ENCODE measurements at places on chromosomes 6 and 20.

- peak; percentile 26 for DNase-seq
Observed at GRCh38 chr20:10111139-10111958, 76.6 kb downstream of the ANKEF1 start.

- DNase-seq, result no peak
Observed at GRCh38 chr6:52877168-52877567, 32.3 kb downstream of the GSTA3 start.

DNA sequence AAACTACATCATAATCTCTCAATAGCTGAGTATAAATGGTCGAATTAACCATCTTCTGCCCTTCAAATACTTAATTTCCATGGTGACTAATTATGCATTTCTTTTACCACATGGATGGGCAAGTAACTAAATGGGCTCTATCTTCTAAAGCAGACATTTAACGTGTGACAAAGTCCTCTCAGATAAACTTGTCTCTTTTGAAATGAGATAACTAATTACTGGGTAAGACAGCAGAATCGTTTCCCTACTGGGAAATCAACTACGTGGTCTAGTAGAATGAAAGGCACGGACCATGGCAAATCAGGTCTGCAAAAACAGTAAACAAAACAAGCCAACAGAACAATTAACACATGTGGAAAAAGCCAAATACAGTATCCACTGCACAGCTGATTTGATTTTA lies 137.7 kb downstream of the BACH2 start:
- DNase-seq, result no peak

- no peak for DNase-seq
Observed at GRCh38 chr20:32069711-32070110, 17.7 kb downstream of the HCK start.

DNA sequence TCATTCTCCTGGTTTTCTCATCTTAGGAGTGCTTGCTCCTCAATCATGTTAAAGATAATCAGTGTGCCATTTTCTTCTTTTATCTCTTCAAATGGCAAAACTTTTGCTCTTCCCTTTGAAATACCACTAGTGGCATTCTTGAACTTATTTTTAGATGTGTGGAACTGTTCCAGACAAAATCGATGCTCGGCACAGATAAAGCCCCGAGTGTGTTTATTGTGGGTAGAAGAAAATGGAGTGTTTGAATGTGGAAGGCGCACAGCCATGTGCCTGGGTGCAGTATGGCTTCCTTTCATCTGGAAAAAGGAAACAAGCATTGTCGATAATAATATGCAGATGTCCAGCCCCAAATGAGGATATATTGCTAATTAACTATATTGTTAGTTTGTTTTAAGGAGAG lies 42.4 kb downstream of the ISM1 start:
- DNase-seq, result no peak

DNA sequence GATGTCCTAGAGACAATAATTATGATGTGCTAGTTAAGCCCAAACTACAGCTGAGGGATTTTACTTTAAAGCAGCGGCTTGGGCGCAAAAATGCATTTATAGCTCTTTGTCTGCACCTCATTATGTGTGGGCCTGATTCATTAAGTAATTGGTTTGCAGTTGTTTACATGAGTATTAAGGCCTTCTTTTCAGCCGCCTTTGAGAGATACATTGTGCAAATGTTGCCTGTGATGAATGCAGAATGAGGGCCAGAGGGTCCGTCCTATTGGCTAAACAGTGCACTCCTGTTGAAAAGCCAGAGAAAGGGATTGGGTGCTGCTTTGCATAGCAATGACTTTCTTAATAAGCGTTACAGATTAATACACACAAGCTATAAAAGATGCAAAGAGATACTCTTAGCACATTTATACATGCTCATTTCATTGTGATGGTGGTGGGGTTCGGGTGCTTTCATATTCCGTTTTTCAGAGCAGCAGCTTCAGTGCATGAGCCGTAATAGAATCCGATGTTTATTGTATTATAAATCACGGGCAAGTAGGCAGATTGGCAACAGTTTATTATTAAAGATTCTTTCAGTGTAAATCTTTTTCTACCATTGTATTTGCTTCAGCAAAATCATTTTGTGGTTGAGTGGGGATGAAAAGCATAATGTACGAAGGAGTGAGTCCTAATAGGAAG lies 68.2 kb upstream of the XRN2 start:
- DNase-seq, result no peak

DNA sequence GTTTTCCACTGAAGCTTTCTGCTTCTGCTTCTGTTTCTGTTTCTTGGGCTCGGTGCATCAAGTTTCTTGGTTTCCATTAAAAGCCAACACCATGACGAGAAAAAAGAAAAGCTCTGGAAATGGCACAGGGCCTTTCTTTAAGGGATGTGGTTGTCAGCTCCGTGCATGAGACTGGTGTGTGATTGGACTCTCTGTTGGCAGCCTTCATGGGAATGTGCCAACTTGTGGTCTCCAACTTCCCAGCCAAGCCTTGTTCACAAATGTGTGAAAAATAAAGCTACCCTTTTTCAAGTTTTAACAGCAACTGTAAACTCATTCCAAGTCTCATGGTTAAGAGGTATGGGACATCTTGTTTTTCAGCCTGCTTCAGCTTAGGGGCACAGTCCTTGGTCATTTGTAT lies 68.7 kb upstream of the CST7 start:
- DNase-seq, result no peak

GRCh38 chr6:15553031-15553430 lies 109.8 kb downstream of the DTNBP1 start:
- DNase-seq, result no peak

- DNase-seq, result no peak
Observed at GRCh38 chr20:1569415-1569881, 11.9 kb upstream of the SIRPD start.

DNA sequence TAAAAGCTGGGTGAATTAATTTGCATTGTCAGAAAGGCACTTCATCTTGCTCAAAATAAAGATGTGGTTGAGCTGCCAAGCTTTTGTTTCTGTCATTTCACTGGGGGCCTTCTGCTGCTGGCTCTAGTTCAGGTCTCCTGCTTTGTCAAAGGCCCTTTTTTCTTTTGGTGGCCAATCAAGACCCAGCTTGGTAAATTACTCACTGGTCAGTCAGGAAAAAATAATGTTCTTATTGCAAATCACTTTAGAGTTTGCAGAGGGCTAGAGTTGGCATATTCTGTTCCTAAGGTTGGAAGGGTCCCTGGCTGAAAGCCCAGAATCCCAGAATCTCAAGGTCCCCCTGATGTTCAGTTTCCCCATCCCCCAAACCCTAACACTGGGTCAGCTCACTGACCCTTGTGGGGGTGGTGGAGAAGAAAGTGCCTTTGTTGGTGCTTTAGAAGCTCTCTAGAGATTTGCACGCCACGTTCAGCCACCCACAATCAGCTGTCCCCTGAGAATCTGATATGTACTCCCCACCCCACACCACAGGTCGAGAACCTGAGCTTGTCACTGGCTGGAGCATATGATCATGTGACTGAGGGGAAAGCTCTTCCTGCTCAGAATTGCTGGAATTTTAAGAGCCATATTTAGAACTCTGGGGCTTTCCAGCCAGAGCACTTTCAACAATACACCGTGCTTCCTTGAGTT lies 21.7 kb upstream of the BNIP5 start:
- DNase-seq, result no peak

DNA sequence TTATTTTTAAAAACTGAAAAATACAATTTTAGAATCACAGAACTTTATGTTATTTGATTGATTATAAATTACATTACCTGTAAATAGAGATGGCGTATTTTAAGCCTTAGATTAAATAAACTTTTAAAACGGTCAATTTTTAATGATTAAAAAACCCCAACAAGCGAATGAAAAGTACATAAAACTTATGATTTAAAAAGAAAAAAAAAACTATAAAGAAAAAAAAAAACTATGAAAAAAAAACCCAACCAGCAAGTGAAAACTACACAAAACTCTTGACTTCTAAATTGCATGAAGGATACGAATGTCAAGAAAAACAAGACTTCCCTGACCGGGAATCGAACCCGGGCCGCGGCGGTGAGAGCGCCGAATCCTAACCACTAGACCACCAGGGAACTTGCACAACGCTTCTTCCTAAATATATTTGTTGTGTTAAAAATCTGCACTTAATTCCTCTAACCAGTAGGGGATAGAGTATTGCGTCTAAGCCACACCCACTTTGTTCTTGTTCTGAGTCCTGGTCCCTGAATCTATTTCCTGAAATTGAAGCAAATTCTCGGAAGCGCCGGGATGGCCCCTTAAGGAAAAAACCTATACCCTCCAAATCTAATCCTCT lies 10.7 kb upstream of the NCOA7 start:
- DNase-seq, result peak; percentile 93

DNA sequence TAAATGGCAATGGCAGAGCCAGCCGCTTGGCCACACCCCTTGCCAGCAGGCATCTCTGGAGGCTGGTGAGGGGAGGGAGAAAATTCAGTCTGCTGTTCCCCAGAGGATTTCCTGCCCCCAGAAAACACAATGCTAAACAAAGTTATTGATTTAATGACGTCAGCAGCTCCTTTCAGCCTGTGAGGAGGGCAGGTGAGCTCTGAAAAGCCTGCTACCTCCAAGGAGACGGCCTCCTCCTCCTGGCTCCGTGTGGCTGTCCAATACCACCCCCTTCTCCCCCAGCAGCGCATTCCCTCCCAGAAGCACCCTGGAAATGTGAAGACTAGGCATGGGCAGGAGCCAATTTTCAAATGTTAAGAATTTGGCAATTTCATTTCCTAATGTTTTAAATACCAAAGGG lies 393.1 kb downstream of the ZFAND3 start:
- peak; percentile 82 for DNase-seq

DNA sequence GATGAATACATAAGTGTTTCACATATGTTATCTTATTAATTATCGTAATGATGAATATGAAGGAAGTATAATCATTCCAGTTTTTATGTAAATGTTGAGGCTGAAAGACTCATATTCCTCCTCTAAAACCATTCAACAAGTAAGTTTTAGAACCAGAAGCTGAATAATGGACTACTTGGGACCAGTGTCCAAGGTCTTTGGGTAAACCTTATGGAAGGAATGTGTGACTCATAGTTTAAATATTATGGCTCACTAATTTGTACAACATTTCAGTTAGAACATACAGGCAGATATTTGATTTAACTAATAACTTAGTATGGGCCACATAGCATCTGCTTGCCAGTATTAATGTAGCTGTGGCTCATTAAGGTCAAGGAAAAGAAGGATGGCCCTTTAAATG lies 209.6 kb downstream of the TFAP2B start:
- no peak for DNase-seq

GRCh38 chr6:41132254-41132653 lies 21.9 kb downstream of the TREML1 start:
- DNase-seq, result no peak

DNA sequence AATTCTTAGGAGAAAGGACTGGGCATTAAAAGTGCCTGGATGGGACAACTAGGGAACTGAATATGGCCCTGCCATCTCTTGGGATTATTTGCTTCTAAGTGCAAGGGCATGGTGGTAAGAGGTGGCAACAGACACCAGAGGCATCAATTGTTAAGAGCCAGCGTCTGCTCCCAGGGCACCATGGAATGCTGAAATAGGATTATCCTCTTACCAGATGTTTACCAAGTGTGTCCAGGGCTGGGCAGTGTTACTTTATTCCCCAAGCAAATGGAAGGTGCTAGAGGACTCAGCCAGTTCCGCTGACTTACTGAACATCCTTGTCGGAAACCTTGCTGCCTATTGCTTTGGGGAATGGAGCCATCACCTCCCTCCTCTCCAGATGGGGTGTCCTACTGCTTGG lies 273.6 kb upstream of the SUPT3H start:
- no peak for DNase-seq

- peak; percentile 21 for DNase-seq
Observed at GRCh38 chr6:43838276-43839036, 68.4 kb downstream of the VEGFA start.

GRCh38 chr6:149454346-149454848 lies 30.4 kb downstream of the ZC3H12D start:
- DNase-seq, result peak; percentile 58

- no peak for DNase-seq
Observed at GRCh38 chr20:1720845-1721475, 63.4 kb upstream of the SIRPG start.

DNA sequence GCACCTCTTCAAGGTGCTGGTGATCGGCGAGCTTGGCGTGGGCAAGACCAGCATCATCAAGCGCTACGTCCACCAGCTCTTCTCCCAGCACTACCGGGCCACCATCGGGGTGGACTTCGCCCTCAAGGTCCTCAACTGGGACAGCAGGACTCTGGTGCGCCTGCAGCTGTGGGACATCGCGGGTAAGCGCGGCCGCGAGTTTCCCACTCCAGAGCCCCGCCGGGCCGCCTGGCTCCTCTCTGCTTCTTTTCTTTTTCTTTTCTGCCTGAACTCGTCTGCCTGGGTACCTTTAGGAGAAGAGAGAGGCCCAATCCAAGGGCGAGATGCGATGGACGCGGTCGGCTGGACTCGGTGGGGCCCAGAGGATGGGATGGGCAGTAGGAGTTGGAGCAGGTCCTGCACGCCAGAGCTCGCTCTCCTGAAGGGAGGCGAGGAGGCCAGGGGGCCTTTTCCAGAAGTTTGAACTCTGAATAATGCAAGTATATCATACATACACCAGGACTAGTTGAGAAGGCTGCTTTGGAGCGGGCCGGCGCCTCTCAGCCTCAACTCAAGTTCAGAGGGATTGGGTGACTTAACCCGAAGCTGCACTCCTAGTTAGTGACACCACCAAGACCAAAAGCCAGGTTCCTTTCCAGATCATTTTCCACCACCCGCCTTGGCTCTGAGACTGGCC lies 445 bp downstream of the RAB32 start:
- no peak for DNase-seq

DNA sequence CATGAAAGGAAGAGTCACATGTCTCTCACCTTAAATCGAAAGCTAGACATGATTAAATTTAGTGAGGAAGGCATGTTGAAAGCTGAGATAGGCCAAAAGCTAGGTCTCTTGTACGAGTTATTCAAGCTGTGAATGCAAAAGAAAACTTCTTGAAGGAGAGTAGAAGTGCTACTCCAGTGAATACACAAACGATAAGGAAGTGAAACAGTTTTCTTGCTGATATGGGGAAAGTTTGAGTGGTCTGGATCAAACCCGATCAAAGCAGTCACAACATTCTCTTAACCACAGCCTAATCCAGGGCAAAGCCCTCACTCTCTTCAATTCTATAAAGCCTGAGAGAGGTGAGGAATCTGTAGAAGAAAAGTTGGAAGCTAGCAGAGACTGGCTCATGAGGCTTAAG lies 1.9 kb upstream of the TPD52L1 start:
- DNase-seq, result no peak

- DNase-seq, result no peak
Observed at GRCh38 chr6:39140556-39141167, 25.7 kb upstream of the SAYSD1 start.

- DNase-seq, result no peak
Observed at GRCh38 chr6:117557951-117558350, 44.4 kb downstream of the GOPC start.

GRCh38 chr20:45905505-45906079 lies 6.4 kb downstream of the PLTP start:
- no peak for DNase-seq

- no peak for DNase-seq
Observed at GRCh38 chr6:25576919-25577318, 75.1 kb upstream of the SCGN start.

DNA sequence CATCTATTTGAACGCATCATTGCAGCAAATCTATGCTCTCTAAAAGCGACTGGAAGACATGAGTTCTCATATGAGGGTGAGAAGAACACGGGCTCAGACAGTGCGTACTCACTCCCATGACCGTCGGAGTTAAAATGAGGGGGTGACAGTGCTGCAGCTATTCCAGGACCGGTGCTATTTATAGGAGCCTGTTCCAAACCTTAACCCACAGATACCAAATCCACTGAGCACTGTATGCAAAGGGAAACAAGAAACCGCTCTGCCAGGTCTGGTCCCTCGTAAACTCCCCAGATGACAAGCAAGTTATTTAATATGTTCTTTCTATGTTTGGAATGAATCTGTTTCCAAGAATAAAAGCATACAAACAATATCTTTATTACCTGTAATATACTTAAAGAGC lies 22.9 kb downstream of the PPP1R3G start:
- DNase-seq, result no peak

Measured in NCI-H1092 treated with DMSO at 0.1 percent for 48 hours (cell line).